ENCODE measurements at places on chromosomes 16 and 17.

- no peak for DNase-seq
Observed at GRCh38 chr16:47849736-47850135, 306.1 kb downstream of the ABCC12 start.

GRCh38 chr17:42640121-42640520, 19.0 kb upstream of the TUBG2 start:
- no peak for DNase-seq

GRCh38 chr16:25034911-25035310, 19.7 kb upstream of the ARHGAP17 start:
- DNase-seq, result no peak

DNA sequence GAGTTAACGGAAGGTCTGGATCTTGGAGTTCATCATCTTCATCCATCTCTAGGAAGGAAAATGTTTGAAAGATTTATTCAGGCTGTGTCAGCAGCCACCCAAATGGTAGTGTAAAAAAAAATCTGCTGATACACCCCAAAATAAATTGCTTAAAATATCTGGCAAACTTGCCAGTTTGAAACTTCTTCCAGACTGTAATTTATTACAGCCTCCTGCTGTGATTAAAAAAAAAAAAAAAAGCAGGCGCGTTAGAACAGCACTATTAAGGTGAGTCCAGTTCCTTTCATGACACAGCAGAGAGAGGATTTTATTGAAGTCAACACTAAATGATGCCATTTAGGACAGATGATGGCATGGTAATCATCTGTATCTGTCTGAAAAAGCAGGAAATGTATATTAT, 140.6 kb upstream of the CORO6 start:
- DNase-seq, result no peak

DNA sequence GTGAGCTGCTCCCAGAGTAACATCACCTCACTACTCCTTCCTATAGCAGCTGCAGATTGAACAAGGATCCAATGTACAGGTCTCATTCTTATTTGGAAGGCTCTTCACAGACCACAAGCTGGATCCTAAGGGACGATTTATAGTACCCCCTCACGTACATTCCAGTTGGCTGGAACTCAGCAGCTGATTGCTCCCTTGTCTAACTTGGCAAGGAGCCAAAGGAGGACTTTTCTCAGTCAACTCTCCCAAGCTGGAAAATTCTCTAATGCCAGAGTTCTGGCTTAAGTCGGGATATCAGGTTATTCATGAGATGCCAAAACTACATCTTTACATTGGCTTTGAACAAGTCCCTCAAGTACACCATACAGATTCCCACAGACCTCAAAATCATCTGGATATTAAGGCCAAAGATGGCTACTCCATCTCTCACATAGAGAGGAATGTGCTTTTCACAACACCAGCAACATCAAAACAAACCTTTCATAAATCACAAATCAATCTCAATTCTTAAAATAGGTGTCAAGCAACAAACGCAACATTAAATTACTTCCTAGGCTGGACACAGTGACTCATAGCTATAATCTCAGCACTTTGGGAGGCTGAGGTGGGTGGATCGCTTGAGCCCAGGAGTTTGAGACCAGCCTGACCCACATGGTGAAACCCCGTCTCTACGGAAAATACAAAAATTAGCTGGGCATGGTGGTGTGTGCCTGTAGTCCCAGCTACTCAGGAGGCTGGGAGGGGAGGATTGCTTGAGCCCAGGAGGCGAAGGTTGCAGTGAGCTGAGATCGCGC, 39.3 kb downstream of the SMG6 start:
- DNase-seq, result peak; percentile 51

- DNase-seq, result peak; percentile 84
Observed at GRCh38 chr17:59406808-59407381, 75.4 kb downstream of the YPEL2 start.

DNA sequence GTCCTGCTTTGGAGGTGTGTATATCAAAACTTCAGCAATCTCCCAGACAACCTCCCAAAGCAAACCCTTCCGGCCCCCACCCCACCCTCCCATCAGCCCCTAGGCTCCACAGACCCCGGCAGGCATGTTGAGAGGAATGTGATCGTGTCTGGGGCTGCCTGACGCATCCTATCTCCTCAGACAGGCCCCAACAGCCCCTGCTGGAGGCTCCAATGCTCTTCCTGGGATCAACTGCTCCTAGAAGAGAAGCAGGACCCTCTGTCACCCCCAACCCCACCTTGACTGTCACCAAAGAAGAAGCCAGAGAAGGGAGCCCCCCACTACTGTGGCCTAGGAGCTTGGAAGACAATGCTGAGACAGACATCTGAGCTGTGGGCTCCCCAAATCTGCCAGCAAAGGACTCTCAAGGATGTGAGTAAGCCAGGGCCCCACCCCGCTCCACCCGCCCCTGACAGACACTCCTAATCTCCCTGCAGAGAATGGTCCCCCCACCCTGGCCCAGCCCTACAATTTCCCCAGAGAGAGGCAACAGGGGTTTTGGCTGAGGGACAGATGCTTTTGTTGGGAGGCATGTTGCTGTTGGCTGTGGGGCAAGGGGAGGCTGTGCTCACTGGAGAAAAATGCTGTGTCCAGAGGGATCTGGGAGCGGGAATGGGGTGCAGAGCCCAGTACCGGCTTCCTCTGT, 1.6 kb upstream of the KRT14 start:
- DNase-seq, result peak; percentile 8

- DNase-seq, result no peak
Observed at GRCh38 chr16:76195056-76195455, 82.1 kb upstream of the CNTNAP4 start.

DNA sequence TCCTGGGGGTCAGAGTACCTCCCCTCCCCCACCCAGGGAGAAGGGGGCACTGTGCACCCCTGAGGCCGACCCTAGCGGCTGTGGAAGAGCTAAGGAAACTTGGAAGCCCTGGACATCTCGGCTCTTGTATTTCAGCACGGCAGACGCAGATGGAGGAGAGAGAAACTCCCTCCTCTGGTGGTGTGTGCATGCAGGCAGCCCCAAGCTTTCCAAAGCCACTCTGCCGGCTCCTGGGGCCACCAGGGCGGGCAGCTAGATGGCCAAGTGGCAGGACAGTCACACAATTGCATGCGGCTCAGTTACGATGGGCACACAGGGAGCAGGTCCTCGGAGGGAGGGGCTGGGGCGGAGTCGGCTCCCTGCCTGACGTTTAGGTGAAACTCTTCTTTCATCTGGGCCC, 195.5 kb downstream of the RBFOX3 start:
- DNase-seq, result no peak

GRCh38 chr16:89575247-89576152, at the start of gene CPNE7:
Gene CPNE7, plus strand, starts transcription at chr16:89575758. Its CDS starts 140 bp downstream, at chr16:89575898.
- DNase-seq, result no peak

DNA sequence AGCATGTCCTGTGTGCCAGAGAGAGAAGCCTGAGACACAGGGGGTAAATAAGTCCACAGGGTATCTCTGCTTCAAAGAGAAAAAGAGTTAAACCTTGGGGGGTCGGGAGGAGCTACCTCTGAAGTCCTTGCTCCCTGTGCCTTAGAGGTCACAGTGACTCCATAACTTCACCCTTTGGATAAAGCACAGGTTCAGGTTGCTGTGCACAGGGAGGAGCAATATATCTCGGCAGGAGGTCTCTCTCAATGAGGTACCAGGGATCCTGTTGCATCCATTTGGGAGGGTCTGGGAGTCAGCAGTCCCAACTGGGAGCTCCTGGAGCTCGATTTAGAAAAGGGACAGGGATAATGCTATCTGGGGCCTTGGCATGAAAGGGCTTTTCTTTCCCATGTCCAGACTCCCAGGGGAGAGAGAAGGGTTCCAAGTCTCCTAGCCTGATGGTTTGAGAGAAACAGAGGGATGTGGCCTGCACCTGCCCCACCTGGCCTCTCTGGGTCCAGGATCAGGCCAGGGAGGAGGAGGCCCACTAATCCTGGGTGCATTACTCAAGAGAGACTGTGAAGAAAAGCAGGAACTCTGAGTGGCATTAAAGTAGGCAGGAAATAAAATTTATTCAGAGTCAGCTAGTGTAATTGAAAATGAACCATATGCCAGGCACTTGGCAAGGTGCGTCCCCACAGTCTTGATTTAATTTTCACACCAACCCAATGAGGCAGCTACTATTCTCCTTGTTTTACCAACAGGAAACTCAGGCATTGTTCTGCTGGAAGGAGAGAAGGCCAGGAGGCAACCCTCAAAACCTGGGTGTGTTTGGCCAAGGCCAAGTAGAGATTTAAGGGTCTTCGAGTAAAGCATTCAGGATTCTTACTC, 40.7 kb downstream of the CUEDC1 start:
- DNase-seq, result no peak

GRCh38 chr16:11231367-11231970, 24.5 kb downstream of the SOCS1 start:
- DNase-seq, result no peak

- no peak for DNase-seq
Observed at GRCh38 chr17:77622647-77623046, 335.9 kb upstream of the TNRC6C start.

- peak; percentile 70 for DNase-seq
Observed at GRCh38 chr17:45018848-45019711, 32.4 kb downstream of the DCAKD start.

DNA sequence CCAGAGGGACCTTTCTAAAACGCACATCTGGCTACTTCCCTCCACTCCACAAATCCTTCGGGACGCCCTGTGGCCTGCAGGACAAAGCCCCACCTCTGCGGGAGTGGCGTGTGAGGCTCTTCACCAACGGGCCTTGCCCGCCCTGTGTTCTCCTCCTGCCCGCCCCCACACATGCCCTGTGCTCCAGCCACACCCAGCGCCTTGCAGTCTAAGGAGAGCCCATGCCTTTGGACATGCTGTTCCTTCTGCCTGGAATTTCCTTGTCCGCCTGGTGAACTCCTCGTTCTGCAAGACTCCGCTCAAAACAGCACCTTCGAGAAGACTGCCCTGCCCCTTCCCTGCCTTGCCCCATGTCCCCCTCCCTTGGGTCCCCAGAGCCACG, 7.4 kb downstream of the ELOB start:
- DNase-seq, result no peak

DNA sequence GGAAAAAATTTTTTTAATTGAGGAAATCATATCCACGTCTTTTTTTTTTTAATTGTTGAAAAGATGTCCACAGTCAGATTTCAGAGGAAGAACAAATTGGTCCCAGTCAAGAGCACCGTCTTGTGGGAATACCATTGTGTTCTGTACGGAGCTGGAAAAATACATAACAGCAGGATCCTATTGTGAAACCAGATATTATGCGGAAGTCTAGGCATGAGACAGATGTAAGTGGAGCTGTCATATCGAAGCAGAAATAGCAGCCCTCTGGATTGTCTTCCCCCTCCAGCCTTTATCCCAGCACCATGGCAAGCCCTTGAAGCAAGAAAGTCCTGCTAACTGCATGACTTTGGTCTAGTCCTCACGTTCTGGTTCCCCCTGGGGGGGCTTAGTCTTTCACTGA, 391.6 kb upstream of the ASIC2 start:
- DNase-seq, result no peak

- no peak for DNase-seq
Observed at GRCh38 chr16:72018470-72018869, 9.9 kb downstream of the DHODH start.

DNA sequence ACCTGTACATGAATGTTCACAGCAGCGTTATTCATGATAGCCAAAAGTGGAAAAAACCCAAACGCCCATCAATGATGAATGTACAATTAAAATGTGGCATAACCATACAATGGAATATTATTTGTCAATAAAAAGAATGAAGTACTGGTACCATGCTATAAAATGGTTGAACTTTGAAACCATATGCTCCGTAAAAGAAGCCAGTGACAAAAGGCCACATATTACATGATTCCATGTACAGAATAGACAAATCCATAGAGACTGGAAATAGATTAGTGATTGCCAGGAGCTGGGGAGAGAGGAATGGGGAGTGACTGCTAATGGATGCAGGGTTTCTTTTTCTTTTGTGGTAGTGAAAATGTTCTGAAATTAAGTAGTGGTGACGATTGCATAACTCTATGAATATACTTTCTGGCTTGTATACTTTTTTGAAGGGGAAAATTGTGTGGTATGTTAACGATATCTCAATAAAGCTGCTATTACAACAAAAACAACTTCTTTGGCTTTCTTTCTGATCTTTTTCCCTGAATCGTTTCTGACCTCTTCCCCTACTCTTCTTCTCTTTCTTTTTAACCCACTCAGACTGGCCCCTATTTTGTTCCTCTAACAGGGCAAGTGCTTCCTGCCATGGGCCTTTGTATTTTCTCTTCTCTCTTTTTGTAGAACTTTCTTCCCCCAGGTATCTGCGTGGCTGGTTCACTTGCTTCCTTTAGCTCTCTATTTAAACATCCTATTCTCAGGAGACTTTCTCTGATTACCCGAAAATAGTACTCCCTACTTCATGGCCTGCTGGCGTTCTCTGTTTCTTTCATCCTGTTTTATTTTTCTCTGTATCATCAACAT, 67.9 kb downstream of the FTO start:
- DNase-seq, result no peak

- DNase-seq, result no peak
Observed at GRCh38 chr17:38701504-38702165, 3.4 kb upstream of the MLLT6 start.

DNA sequence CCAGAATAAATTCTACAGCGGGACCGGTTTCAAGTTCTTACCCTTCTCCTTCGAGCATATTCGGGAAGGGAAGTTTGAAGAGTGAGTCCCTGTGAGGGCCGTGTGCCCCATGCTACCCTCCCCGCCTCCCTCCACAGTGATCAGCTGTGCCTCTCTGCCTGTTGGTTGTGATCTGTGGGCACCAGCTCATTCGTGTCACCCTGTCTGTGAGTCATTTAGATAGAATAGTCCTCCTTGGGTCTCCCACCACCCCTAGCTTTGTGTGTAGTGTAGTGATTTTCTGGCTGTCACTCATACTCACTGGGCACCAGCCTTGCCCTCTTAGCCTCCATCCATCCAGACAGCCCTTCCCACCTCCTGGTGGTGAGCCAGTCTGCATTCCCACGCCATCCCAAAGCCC, 15.0 kb upstream of the NAGLU start:
- no peak for DNase-seq

DNA sequence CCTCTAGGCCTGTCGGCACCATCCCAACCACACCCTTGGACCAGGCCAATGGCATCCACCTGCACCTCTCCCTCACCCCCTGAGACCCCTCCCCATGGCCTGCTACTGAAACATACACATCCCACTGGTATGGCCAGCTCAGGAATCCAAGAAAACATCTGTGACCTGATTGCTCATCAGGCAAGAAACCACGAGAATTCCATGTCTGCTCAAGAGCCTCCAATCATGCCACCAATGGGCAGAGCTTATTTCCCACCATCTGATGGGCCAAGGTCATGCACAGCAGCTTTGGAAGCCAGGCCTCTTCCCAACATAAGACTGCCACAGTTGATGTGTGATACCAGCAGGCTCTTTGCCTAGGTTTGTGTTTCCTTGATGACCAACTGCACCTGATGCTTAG, 190.1 kb downstream of the C16orf78 start:
- DNase-seq, result no peak

GRCh38 chr16:75175074-75175473, 26.8 kb downstream of the ZFP1 start:
- no peak for DNase-seq

- DNase-seq, result peak; percentile 86
Observed at GRCh38 chr17:2551928-2552327, 40.2 kb upstream of the METTL16 start.
